CD4-positive, alpha-beta T cell treated with Interleukin-1 beta for 1 hour (primary cell): ENCODE measurements at places on chromosomes 2 and 18.

DNA sequence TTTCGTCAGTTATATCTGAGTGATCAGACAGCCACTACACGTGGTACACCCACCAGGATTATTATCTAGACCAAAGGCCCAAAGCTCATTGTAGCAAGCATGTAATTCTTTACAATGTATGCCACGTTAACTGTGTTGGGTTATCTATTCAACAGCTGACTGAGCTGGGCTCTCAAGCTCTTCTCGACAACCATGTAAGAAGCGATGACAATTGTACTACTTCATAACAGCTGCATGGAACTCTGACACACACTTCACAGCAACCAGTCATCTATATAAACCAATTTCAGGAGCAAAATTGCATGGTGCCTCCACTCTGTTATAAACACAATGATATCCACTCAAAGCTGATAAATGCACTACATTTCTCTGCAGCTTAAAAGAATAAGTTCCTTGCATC, 701.8 kb downstream of the NR4A2 start:
- no peak for DNase-seq

GRCh38 chr2:121992700-121993099, 237.2 kb downstream of the TSN start:
- no peak for DNase-seq

DNA sequence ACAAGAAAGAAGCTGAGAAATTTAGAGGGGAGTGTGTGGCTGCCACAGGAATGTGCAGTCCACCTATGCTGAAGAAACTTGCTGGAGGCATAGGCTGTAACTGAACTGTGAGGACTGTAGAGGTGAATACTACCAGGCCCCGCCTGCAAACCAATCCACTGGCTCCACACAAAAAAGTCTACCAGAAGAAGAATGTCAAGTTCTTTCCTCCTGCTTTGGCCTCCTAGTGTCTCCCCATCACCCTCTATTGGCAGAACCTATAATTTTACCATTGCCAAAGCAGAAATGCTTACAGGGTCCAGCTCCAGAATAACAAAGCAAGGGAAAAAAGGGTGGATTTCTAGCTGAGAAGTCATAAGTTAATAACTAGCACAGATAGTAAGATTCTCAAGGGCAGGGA, 5.9 kb upstream of the ATP5MC3 start:
- no peak for DNase-seq

DNA sequence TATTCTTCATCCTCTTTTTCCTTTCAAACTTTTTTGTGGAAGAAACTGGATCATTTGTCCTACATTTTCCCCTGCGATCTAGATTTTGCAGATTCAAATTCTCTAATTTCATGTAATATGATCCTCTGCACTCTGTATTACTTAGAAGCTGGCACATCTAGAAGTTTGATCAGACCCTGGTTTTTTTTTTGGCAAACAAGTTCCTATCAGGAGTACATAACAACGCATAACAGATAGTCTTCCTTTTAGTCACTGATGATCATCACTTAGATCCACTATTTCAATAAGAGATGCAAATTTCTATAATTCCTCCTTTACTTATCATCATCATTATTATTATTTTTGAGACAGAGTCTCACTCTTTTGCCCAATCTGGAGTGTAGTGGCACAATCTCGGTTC, 117.1 kb downstream of the CDH2 start:
- no peak for DNase-seq

- DNase-seq: no peak
Observed at GRCh38 chr18:48207733-48208132, 201.4 kb downstream of the ZBTB7C start.

DNA sequence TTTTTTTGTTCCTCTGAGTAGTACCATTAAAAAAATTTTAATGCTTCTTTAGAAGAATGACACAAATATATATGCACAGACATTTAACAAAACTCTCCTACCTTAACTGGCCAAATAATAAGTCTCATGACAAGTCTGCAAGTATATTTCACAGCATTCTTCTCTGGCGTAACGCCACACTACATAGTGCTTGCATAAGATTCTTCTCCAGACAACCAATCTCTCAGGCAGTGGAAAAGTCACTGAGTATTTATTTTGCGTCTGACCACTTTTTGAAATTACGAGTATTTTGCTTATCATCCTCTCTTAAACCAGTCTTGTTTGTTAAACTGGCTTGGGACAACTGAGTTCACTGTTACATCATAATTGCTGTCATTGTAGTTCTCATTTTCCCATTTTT, 749.2 kb downstream of the ADCYAP1 start:
- DNase-seq: no peak

DNA sequence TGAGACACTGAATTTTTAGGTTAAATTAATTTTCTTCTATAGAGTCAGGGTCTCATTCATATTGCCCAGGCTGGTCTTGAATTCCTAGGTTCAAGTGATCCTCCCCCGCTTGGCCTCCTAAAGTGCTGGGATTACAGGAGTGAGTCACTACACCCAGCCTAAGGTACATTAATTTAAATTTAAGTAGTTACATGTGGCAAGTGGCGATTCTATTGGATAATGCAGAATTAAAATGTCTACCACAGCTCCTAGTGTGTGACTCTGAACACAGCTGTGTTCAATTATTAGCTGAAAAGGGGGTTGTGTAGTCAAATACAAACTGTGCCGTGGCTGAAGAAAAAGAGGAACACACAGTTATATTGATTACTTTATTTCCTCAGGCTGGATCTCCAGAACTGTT, 2.2 kb upstream of the CAD start:
- DNase-seq: no peak

GRCh38 chr18:8140841-8141501, 468.3 kb upstream of the RAB12 start:
- no peak for DNase-seq

DNA sequence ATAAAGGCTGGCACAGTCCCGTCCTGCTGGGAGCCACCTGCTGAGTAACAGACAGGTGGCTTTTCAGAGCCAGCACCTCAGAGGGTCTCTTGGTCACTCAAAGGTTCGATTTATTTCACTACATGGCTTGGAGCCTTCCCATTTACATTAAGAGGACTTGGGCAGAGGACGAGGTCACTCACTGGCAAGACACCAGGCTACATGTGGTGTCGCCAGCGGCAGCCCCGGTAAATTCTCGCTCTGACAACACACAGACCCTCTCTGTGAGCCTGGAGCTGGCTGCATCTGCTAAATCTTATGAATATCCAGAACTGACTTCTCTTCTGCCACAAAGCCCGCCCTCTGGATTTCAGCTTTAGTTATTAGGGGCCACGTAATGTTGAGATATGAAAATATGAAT, 254.7 kb downstream of the VAPA start:
- DNase-seq: no peak

DNA sequence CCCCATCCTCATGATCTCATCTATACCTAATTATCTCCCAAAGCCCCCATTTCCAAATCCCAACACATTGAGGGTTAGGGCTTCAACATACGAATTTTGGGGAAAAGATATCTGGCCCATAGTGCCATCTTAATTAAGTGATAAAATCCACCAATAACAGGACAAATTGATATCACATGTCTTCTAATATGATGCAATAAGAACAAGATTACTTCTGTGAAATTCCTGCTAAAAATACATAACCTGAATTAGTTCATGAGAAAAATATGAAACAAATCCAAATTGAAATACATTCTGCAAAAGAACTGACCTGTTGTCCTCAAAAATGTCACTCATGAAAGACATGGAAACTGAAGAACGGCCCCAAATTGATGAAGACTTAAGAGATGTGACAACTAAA, 28.8 kb downstream of the FOXI3 start:
- no peak for DNase-seq

- no peak for DNase-seq
Observed at GRCh38 chr2:236167297-236168109, 683 bp downstream of the GBX2 start.

DNA sequence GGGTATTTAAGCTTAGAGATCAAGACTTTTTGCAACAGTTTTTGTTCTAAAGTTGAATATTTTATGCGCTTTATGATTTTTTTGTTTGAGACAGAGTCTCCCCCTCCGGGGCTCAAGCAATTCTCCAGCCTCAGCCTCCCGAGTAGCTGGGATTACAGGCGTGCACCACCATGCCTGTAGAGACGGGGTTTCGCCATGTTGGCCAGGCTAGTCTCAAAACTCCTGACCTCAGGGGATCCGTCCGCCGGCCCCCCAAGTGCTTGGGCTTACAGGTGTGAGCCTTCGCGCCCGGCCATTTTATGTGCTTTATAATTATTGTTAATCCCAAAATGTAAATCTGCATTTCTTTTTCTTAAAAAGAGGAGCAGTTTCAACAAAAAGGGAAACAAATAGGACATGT, 29.0 kb downstream of the TBR1 start:
- no peak for DNase-seq

GRCh38 chr2:5227062-5227699, 465.0 kb upstream of the SOX11 start:
- DNase-seq: no peak

DNA sequence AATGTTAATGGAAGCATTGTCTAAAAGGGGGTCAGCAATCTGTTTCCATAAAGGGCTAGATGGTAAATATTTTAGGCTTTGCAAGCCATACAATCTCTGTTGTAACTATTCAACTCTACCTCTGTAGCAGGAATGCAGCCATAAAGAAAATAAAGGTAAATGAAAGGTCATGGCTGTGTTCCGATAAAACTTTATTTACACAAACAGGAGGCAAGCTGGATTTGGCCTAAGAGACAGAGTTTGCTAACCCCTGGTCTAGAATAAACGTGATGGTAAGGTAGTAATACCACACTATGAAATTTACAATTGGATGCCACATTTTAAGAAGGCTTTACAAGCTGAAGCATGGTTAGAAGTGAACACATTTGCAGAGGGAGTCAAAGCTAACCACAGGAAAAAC, 91.4 kb downstream of the EXOC6B start:
- DNase-seq: no peak

GRCh38 chr2:6564326-6564725, 301.4 kb downstream of the CMPK2 start:
- DNase-seq: no peak

DNA sequence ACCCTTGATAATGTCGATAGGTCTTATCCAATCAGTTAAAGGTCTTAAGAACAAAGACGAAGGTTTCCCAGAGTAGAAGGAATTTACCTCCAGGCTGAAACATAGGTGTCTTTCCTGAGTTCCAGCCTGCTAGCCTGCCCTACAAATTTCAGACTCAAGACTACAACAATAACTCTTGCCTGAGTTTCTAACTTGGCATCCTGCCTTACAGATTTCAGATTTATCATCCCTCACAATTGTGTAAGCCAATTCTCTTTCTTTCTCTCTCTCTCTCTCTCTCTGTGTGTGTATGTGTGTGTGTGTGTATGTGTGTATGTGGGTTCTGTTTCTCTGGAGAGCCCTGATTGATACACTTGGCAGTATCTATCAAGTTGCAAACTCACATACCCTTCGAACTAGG, 37.2 kb upstream of the B4GALT6 start:
- no peak for DNase-seq

DNA sequence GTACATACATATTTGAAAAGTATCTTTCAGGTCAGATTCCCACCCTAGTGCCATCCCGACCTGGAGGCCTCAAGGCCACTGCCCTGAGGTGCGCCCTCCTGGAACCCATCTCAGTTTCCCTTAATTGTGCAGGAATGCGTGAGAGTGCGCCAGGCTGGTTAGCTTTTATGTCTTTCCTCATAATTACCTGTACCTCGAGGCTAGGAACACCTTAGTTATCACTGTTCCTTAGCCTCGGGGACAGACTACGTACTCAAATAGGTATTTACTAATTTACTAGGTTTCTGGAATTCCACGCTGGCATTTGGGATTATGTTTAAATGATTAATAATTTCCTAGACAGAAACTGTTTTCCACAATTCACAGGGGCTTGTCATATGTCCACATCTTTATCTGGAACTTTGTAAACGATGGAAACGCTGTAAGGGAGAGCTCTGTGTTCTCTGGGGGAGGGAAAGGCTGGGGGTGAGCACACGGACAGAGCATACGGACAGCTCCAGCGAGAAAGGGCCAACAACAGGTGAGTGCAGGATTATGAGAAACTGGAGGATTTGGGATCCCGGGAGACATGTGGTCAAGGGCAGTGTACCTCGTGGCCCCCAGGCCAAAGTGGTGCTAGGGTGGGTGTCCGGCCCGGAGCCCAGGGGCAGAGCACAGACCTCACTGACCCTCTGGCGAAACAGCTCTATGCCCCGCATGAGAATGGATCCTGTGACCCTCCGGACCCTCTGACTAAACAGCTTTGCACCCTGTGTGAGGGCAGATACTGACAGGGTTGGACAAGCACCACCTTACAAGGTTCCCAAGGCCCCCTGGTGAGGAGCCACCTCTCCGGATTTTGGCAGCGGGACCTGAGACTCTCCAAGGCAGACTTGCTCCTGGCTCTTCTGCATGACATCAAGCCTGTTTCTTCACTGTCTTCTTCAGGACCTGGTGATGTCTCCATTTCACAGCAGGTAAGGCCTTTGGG, 102.0 kb upstream of the PXDN start:
- DNase-seq: no peak

DNA sequence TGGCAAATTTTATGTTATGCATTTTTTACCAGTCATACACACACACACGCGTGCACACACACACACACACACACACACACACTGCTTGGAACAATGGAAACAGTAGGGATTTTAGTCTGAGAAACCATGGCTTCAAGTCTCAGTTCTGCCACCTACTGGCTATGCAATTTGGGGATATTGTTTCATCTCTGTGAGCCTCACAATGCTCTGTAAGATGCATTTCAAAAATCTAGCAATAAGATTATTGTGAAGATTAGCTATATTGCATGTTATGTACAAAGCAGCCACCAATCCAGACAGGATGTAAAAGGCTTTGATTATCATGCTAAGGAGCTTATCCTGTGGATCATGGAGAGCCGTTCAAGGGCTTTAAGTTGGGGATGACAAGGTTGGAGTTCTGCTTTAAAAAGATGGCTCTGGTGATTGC, 401.4 kb downstream of the NBAS start:
- DNase-seq: no peak

DNA sequence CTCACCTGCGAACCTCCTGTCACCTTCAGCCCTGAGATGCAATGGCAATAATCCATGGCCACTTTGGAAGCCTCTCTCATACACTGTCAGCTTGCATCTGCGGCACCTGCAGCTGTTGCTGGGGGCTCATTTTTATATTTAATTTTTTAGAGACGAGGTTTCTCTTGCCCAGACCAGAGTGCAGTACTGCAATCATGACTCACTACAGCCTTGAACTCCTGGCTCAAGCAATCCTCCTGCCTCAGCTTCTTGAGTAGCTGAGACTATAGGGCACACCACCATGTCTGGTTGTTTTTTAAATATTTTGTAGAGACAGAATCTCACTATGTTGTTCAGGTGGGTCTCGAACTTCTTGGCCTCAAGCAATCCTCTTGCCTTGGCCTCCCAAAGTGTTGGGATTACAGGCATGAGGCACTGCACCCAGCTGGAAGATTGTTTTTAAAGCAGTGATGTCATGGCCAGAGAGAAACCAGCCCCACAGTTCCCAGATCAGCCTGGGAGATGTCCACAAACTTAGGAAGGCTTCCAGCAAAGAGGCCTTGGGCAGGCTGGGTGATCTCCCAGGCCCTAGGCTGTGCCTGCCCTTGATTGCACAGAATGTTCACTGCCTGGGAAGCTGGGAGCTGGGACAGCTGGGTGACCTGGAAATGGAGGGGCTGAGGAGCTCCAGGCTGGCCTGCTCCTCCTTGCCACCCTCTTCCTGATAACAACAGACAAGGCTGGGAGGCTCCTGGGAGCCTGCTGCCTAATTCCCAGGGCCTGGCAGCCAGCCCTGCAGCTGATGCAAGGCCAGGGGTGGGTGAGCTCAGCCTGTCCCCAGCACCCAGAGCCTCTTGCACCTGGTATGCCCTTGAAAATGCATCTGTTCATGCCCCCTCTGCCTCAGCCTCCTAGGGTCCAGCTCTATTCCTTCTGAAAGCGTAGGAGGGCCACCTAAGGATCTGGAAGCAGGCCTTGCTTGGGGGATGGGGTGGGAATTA, 27.1 kb downstream of the SH2D6 start:
- no peak for DNase-seq

GRCh38 chr18:79574938-79575525, 104.6 kb upstream of the CTDP1 start:
- DNase-seq: no peak
